ENCODE measurements at places on chromosomes 3 and 15.

- no peak for DNase-seq
Observed at GRCh38 chr15:43879386-43880355, 52.9 kb downstream of the WDR76 start.

GRCh38 chr15:89123181-89123525 is 34.9 kb downstream of the ABHD2 start:
- no peak for DNase-seq

GRCh38 chr3:87694678-87695077 is 364.1 kb downstream of the CGGBP1 start:
- no peak for DNase-seq

DNA sequence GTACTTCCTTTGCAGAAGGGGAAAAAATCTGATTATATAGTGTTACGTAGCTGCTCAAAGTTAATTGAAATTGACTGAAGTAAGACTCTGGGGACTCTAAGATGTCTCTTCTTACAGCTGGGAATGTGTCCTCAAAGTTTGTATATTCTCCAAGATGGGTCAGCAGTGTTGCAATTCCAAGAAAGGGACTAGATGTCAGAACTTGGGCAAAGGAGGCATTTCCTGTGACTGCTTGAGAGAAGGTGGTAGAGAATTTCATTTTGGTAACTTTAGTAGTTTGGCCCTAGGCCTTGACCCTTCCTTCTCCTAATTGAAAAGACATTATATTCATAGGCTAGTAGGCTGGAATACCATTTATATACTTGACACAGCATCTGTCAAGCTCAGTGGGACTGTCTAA is 33.9 kb downstream of the PTPRG start:
- no peak for DNase-seq

DNA sequence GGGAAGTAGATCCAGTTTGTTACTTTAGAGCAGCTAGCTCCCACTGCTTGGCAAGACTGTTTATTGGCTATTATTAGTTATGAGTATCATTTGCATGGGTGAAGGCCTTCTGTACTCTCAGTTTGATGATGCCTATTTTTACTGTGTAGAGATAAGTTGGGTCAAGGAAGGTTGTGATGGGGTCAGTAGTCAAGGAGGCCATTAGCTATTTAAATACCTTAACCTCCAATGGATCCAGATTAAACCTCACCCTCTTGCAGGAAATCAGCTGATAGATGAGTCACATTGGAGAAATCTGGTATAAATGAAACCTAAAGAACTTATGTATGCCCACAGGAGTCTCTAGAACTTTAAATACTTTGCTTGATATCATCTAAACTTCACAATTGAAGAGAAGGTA is 45.0 kb downstream of the THBS1 start:
- no peak for DNase-seq

- DNase-seq, result no peak
Observed at GRCh38 chr3:16114429-16114828, 60.1 kb upstream of the GALNT15 start.

DNA sequence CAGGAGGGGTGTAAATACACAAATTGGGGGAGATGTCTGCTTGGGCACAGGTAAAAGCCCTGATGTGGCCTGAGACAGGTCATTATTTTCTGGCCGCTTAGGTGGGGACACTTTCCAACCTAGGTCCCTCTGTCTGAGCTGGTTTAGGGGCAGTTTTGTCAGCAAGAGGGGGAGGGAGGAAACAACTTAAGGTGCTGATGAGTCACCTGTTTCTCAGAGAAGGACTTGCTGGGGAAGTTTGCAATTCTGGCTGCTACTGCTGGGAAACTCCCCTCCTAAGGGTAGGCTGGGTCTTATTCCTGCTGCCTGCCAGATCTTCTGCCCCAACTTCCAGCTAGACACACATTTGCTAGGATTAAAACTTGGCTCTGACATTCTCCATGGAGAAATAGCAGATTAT is 4.8 kb upstream of the RHOV start:
- DNase-seq, result no peak

- DNase-seq, result no peak
Observed at GRCh38 chr3:149796026-149796425, 3.7 kb upstream of the ANKUB1 start.

DNA sequence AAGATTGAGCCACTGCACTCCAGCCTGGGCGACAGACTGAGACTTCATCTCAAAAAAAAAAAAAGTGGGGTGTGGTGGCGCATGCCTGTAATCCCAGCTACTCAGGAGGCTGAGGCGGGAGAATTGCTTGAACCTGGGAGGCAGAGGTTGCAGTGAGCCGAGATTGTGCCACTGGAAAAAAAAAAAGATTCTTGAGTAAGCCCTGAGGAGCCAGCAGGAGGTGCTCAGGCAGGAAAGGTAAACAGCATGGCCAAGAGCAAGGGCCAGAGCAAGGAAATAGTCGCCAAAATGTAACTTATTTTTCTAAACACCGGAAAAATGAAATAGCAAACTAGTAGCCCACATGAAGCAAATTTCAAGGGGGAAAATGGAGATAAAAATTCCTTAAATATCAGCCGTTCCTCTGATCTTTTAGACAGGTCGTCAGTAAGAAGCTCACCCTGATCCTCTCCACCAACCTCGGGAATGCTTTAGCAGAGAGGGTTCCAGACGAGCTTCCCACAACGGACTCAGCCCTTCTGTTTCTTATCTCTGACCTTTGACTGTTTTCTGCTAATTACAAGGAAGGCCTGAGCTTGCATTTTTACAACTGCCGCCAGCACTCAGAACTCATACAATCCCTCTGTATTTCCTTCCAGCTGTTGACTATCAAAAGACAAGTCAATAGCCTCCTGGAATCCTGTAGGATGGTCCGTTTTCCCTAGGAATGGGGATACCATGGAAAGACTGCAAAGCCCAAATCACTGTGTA is 45.0 kb upstream of the AKAP13 start:
- DNase-seq, result no peak

- DNase-seq, result peak; percentile 82
Observed at GRCh38 chr15:78407608-78408354, 30.2 kb upstream of the IREB2 start.

DNA sequence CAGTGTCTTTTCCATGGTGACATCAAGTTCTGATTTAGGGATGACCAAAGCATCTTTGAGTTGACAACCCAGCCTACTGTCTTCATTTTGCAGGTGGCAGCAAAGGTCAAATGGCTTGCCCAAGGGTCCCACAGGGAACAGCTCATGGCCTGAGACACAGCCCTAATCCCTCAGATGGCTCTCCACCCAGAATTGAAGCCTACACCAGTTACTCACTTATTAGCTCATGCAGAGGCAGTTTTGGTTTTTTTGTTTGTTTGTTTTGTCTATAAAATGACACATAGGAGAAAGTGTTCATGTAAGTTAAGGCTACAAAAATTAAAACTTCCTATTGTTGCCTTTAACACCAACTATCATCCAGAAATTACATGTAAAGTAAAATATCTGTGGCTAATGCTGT is 167.9 kb downstream of the OSBPL10 start:
- DNase-seq, result no peak
